ENCODE measurements at places on chromosomes 4 and X.

- no peak for DNase-seq
Measured at GRCh38 chr4:89617317-89617716, 219.6 kb downstream of the SNCA start.

GRCh38 chr4:23728393-23728792 lies 161.5 kb downstream of the PPARGC1A start:
- no peak for DNase-seq

DNA sequence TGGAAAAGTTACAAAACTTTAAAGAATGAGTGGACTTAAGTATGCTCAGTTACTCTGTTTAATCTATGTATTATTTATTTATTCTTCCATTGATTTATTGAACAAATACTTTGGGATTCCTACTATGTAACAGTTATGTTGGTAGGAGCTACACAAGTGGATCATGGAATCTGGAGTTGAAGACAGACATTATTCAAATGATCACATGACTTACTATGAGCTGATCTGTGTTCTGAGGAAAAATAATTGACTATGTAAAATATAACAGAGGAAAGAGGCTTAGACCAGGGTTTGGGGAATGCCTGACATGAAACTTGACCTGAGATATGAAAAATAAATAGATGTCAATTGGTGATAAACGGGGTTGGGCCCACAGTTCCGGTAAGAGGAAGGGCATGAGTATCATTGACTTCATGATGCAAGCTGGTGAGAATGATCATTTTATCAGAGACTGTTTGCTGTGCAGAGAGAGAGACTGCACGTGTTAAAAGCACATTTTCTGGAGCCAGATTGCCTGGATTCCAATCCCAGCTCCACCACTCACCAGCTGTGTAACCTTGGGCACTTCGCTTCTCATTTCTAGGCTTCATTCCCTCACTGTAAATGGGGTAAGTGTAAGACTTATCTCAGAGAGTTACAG lies 179.0 kb downstream of the SPCS3 start:
- no peak for DNase-seq

GRCh38 chr4:2352171-2352570 lies 66.3 kb downstream of the ZFYVE28 start:
- DNase-seq: no peak

DNA sequence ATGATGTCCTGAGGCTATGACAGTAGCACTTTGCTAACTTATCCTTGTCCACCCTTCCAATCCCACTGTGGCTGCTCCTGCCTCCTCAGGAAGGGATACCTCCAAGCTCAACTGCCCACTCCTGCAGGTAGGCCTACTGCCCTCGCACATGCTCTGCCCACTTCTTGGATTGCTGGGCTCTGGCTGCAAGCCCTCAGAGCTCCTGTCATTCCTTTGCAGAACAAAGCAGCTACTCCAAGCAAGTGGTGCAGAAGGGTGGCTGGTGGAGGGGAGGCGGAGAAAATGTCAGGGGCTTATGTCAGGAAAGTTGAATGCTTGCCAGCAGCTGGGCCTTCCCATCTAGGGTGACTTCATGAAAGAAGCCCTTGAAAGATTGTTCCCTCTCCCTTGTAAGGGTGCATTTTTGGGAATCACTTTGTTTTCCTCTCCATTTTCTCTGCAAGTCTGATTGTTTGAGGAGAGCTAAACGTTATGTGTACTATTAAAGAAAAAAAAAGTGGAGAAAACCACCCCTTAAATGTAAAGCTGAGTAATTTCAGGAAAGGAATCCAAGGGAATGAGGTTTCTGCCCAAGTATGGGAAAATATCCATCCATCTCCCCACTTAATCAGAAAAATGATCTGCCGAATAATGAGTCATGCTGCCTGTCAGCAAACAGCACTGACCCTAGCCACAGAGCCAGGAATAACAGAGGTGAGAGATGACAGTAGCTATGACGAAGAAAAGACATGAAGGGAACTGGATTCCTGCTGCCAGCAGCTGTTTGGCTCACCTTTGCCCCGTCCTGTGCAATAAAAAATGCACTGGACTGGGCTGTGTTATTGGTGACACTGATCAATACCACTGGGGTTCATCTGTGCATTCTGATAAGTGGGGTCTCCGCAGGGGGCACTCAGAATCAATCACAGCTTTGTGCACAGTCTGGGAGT lies 102.0 kb downstream of the RTL5 start:
- no peak for DNase-seq

GRCh38 chr4:113446019-113446418 lies 315.5 kb downstream of the CAMK2D start:
- no peak for DNase-seq

DNA sequence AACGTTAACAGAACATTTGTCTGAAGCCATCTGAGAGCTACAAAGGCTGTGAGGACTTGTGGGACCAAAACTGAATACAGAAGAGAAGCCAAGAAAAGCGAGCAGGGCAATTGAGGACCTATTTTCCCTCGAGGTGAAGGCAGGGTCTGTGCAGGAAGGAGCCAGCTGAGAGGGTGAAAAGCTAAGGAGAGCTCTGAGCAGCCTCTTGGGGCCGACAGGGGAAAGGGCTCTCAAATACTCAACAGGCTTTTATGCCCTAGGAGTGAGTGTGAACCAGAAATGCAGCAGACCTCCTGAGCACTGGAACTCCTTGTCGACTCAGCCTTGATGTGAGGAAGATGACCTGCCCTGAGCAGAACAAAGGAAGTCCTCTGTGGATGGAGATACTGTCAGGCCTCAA lies 54.2 kb downstream of the C4orf50 start:
- DNase-seq: no peak

- DNase-seq: no peak
Measured at GRCh38 chr4:55673424-55673823, 37.3 kb upstream of the NMU start.

DNA sequence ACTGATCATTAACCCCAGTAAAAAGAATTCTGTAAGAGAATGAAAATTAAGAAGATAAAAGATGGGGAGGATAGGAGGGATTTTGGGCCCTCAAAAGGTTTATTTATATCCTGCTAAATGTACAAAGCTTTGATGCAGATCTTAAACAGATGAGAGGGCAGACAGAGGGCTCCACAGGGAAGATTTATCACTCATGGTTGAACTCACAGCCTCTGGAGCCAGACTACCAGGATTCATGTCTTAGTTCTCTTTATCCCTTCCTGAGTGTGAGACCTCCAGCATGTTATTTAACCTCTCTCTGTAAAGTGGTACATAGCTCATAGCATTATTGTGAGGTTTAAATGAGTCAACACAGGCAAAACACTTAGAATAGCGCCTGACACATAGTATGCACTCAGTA lies 74.4 kb downstream of the SOWAHB start:
- DNase-seq: no peak

Data from NCI-H1694 (cell line).